ENCODE measurements at places on chromosomes 7 and 10. TPM values are rescaled to one million over a fixed set of nuclear protein-coding genes. Genes with fewer than 3 reads are reported as not detected.

The LIPN gene
- total RNA-seq: not detected

The PPP1R3A gene
- 0.45 TPM for total RNA-seq

DNA sequence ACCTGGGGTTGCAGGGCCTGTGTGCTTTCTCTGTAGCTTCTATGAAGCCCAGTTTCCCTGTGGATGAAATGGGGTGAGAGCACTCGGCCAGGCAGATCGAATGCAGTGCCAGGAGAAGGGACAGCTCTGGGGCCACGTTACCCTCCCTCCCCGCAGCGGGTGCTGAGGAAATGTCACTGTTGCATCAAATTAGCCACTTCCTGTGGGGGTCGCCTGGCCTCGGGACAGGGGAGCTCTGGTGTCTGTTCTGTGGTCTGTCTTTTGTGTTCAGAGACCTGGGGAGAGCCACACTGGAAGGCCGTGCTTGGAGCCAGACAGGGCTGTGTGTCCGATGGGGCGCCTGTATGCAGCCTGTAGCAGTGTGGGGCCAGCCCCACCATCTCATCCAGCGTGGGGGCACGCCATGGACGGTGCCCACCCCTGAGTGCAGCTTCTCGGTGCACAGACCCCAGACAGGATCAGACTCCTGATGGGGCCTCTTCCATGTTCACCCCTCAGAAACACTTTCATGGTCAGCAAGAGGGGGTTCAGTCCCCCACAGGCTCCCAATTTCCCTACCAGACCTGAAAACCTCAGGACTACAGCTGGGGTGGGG is 13.6 kb downstream of the TTYH3 start:
- no peaks in the 10 kb centered on the region for H3K27me3 ChIP-seq
- H3K4me3 ChIP-seq: no peak overlapping the region
- peaks cover 47% of the 10 kb centered on the region for H3K4me1 ChIP-seq

GRCh38 chr10:119042169-119042568 is 12.7 kb downstream of the NANOS1 start:
- peaks cover 48% of the 10 kb centered on the region for H3K36me3 ChIP-seq
- no peak overlapping the region for H3K4me3 ChIP-seq
- DNase-seq: no peak
- H3K27ac ChIP-seq: no peak overlapping the region

GRCh38 chr7:138975343-138976104 is 5.7 kb downstream of the KIAA1549 start:
- H3K4me1 ChIP-seq: peaks cover 15% of the 10 kb centered on the region
- no peaks in the 10 kb centered on the region for H3K36me3 ChIP-seq
- no peak overlapping the region for H3K4me3 ChIP-seq
- H3K27ac ChIP-seq: no peak overlapping the region
- no peaks in the 10 kb centered on the region for H3K27me3 ChIP-seq
- no peak for DNase-seq

DNA sequence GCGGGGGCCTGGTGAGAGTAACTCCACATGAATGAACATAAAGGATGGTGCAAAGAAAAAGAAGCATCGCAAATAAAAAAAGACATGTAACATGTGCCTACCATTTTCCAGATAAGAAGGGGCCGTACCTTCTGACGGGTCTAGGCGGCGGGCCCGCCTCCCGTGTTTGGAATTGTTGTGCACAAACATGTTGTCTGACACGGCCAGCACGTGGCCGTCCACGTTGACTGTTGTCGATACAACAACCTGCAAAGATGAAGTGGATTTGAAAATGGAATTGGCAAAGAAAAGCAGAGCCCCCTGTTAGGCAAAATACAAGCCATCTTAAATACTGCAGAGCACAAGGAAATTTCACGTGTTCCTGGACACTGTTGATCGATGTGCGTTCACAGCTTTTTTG is 90.7 kb downstream of the EBF3 start:
- DNase-seq: no peak
- no peaks in the 10 kb centered on the region for H3K27me3 ChIP-seq
- H3K36me3 ChIP-seq: no peaks in the 10 kb centered on the region
- H3K4me1 ChIP-seq: no peaks in the 10 kb centered on the region

Measured in chondrocyte (in vitro differentiated cells).